ENCODE measurements at places on chromosomes 7 and 10. TPM values are rescaled to one million over a fixed set of nuclear protein-coding genes. Genes with fewer than 3 reads are reported as not detected.

- no peak for DNase-seq
Measured at GRCh38 chr7:125857606-125858005, 928.0 kb upstream of the POT1 start.

GRCh38 chr7:434891-435629 is 84.6 kb downstream of the PDGFA start:
- peak; percentile 14 for DNase-seq

- DNase-seq: no peak
Measured at GRCh38 chr7:81308643-81309322, 389.9 kb upstream of the SEMA3C start.

The GJC3 gene
- not detected for total RNA-seq

All from Caki2 (cell line).